DMS79 (cell line): ENCODE measurements at places on chromosomes 1 and 21.

GRCh38 chr1:66679140-66679539 is 73.1 kb upstream of the DYNLT5 start:
- no peak for DNase-seq

DNA sequence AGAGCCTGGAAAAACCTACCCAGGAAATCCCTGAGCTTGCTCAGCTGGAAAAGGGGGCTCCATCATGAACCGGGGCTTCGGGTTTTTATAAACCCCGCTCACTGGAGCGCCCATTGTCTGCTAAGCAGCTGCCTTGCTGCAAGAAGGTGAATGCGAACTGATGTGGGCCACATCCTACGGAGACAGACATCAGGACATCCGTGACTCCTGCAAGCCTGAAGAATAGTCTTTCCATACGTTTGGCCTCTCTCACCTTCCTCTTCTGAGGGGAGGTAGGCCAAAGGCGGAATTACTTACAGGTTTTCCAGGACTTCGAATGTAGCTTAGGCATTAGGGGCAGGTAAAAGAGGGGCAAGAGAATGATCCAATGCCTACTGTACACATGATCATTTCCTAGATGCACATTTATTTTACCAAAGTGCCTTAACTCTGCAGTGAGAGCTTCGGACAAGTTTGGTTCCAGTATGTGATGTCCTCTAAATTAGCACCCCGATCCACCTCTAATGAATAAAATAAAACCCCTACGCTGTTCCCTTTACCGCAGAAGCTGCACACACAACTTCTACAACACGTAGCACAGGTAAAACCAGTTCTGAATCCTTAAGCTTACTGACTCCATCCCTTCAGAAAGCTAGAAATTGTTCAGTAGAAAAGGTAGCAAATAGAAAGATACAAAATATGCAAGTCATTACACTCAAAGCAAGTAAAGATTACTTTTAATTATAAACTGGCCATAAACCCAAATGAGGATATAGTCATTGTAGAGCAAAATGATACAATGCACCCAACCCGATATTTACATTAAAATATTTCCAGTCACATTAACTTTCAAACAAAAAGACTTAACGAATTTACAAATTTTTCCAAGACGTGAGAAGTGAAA is 866 bp upstream of the SORT1 start:
- peak; percentile 43 for DNase-seq

GRCh38 chr1:32681509-32681908 is 21.1 kb downstream of the SYNC start:
- DNase-seq = no peak

DNA sequence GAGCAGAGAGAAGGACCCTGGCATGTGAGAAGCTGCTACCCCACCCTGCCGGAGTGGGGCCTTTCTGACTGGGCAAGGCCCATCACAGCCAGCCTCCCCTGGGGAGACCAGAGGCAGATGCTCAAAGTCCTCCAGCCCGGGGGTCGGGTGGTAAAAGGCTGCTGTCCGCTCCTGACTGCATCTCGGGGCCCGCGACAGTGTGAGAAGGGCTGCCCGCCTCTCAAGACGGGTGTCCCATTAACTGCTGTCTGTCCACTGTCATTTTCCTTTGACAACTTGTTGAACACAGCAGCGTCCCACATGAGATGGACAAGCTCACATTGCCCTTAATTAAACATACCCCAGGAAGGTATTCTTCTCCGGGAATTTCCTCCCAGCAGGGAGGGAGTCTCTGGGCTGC is 91.4 kb upstream of the ARHGEF16 start:
- DNase-seq = no peak

GRCh38 chr1:220398238-220398637 is 126.0 kb upstream of the RAB3GAP2 start:
- DNase-seq = no peak

DNA sequence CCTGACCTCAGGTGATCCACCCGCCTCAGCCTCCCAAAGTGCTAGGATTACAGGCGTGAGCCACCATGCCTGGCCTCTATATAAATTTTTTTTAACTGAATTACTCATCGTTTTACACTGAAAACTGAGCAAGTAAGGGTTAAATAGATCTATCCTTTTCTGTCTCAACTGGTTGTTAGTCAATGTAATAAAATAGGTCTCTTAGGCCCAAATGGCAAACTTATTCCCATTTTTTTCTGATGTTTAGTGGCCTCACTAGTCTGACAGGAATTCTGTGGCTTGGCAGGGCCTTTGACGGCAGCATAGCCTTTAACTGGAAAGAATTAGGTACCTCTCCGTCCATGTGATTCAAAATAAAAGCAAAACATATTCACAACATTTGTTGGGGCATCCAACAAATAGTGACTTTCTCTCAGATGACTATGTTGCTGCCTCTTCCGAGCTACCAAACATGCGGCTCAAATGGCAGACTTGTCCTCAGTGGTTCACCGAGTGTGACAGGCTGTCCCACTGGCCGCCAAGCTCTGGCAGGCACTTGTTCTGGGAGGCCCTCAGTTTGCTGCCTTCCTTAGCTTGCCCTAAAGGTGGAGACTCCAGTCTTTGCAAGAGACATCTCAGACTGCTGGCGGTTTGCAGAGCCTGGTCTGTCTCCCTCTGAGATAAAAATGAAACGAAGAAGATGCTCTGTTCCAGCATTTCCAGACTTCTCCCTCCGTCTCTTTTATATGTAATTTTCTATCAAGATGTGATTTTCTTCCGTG is 17.4 kb downstream of the ATP1A4 start:
- DNase-seq = no peak

- DNase-seq = no peak
Observed at GRCh38 chr1:173050865-173051264, at the start of gene TNFSF18. TSS of gene TNFSF18 (minus strand) at chr1:173050941. CDS start at chr1:173050896, 45 bp downstream.

GRCh38 chr1:99472893-99473292 is 173.0 kb upstream of the PALMD start:
- DNase-seq = no peak
